Hypothalamus (tissue), 51 donors: ENCODE measurements at places on chromosomes 12 and 14.

- DNase-seq, result no peak
Measured at GRCh38 chr12:12721176-12721751, 4.1 kb downstream of the CDKN1B start.

GRCh38 chr14:103542605-103543088 is 13.7 kb downstream of the TRMT61A start:
- peak; percentile 97 for DNase-seq

- DNase-seq, result no peak
Measured at GRCh38 chr12:42486407-42486806, 103.1 kb downstream of the PRICKLE1 start.

GRCh38 chr14:104094709-104095425 is 9.4 kb downstream of the ASPG start:
- DNase-seq, result peak; percentile 35

DNA sequence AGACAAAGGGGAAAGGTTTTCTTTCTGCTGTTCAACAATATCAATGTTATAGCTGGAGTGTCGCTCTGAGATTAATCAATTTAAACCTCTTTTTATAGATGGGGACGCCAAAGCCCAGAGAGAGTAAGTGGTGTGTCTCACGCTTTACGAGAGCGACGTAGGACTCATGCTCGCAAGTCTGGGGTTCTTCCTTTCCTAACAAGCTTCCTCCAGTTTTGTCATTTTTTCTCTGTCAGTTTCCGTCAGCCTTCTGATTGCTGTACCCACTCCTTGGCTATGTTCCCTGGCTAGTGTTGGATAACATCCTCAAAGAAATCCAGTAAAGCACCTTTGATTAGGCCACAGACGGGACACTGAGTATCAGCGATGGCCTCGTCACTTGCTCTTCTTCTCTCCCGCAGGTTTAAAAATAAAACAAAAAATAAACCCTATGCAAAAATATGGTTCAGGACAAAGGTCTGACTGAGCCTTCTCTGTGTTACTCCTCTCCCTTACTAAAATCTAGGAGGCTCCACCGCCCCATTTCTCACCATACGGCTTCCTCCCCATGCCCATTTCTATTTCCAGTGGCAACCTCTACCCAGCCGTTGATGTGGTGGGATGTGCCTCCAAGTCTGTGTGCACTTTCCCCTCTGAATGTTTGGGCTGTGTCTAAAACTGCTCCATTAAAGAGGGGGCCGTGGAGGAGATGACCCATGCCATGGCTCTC is 172.7 kb upstream of the PARP11 start:
- no peak for DNase-seq

GRCh38 chr12:109393437-109394345 is 46.0 kb downstream of the MYO1H start:
- no peak for DNase-seq
